CD4-positive, alpha-beta T cell treated with Interleukin-2 at 100 ng/mL for 4 hours (primary cell): ENCODE measurements at places on chromosomes 3 and 15.

DNA sequence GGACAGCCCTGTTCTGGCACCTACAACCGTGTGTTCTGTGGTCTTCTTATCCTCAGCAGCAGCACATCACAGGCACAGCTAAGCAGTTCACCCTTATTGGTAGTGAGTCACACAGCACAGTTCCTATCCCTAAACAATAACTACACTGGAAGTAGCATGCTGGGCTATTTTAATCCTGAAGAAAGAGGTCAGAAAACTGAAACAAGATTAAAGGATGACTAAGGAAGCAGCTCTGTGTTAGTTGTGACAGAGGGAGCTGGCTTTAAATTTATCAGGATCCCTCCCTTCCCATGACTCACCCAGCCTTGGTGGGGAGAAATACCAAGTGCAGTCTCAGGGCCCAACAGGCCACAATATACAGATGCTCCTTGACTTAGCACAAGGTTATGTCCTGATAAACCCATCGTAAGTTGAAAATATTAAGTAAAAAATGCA is 144.3 kb downstream of the ERC2 start:
- DNase-seq, result no peak

- peak; percentile 25 for DNase-seq
Observed at GRCh38 chr3:197305854-197306253, 7.4 kb upstream of the DLG1 start.

- DNase-seq, result no peak
Observed at GRCh38 chr3:54698054-54698453, 229.8 kb downstream of the LRTM1 start.

GRCh38 chr15:36810656-36811449 is 231.4 kb downstream of the CDIN1 start:
- no peak for DNase-seq

DNA sequence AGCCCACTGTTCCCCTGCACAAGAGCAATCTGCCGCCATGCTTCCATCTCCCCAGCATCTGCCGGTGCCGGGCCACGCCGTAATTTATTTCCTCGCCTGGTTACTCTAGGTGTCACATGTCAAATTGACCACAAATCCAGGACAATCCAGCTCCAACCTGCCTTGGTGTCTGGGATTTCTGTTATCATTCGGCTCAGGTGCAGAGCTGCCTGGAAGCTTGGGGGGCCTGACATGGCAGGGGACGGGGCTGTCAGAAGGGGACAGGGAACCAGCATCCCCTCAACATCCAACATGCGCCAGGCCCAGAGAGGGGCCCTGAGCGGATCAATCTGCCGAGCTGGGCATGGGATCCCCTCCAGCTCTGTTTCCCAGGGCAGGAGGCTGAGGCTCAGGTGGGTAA is 47.9 kb downstream of the HMCES start:
- no peak for DNase-seq
